ENCODE measurements at places on chromosomes 11 and 22.
A peak's percentile ranks its signal among the peaks of the same experiment; 100 is the strongest.

GRCh38 chr11:111532365-111532709, 8.2 kb upstream of the LAYN start:
- DNase-seq: no peak

DNA sequence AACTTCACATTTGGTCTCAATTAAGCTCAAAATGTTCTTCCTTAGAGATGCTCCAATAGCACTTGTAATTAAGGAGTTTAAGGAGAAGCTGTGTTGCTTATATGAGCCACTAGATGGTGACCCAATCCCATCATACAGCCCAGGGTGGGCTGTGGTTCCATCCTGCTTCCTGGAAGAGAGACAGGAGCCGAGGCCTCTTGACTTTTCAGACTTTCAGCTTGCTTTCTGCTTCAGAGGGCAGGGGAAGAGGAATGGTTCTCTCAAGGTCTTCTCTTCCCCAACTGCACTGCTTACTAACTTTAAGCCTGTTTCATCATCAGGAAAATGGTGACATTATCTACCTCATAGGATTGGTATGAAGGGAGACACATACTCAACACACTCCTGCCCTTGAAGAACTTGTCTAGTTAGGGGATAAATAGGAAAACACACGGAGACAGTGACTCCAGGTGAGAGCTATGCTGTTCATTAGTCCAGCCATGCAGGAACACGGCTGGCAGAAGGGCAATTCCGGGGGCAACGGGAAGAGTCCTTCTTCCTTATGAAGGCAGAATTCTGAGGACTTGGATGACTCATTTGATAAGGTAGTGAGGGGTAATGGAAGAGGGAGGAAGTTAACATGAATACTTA, 20.1 kb downstream of the TMEM218 start:
- peak; percentile 64 for DNase-seq

DNA sequence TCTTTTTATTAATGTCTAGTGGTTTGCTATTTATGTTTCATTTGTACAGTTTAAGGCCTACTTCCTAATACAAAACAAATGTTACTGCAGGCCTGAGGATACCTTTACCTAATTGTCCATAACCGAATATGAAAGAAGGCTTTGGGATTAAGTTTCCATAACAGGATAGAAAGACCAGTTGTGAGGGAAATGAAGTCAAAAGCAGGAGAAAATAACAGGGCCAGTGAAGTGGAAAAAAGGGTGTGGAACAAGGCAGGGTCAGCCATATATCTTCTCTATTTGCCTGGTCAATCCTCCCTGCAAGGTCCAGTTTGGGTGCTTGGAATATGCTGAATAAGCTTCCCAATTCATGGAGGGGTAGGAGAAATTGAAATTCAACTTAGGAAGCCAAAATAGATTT, 211.5 kb downstream of the SWAP70 start:
- no peak for DNase-seq

GRCh38 chr11:65279741-65280440, 18.1 kb downstream of the POLA2 start:
- no peak for DNase-seq

Measured in right lung (tissue), 10 donors.